ENCODE measurements at places on chromosomes 13 and 19.

DNA sequence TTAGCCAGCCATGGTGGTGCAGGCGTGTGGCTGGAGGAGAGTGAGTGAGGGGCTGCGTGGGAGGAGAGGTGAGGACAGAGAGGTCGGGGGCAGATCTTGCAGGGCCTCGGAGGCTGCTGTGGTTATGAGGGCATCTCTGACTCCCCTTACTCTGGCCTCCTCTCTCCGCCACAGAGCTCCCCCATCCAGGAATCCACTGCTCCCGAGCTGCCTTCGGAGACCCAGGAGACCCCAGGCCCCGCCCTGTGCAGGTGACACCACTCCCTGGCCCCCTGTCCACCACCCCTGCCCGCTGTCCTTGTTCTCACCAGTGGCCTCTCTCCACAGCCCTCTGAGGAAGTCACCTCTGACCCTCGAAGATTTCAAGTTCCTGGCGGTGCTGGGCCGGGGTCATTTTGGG lies 7.8 kb downstream of the PTGER1 start:
- no peak for DNase-seq

GRCh38 chr13:20997301-20998161 lies 63.9 kb downstream of the LATS2 start:
- no peak for DNase-seq

DNA sequence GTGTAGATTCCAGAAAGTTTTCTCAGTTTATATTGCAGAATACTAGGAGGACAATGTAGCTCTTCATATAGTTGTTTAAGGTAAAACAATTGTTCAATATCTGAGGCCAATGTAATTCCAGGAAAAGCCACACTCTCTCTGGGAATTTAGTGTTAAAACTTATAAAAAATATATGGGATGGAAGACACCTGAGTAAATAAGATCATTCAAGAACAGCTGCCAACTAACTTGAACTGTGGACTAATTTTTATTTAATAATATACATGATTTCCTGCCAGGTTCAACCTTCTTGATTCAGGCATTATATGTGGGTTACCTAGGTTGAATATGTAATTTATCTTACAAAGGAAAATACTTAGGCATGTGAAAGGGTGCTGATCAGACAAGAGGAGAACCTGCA lies 841.1 kb upstream of the PRR20A start:
- no peak for DNase-seq

GRCh38 chr13:22979952-22980351 lies 200.8 kb upstream of the SGCG start:
- peak; percentile 7 for DNase-seq

GRCh38 chr13:53121919-53122318 lies 93.3 kb downstream of the OLFM4 start:
- DNase-seq: no peak

DNA sequence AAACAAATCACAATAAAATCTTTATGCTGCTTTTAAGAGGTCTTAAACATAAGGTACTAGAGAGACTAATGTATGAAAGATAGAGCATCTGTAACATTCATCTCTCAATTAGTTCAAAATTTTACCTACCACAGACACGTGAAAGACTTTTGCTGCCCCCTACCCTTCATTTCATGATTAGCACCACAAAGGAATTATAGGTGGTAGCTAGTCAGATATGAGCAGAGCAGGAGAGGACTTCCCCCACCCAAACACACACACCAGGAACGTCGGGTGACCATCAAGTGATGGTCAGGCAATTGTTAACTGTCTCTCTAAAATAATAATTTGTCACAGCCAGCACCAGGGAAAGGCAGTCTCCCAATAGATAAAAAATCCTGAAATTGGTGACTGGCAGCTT lies 1531.7 kb upstream of the SPRY2 start:
- no peak for DNase-seq

DNA sequence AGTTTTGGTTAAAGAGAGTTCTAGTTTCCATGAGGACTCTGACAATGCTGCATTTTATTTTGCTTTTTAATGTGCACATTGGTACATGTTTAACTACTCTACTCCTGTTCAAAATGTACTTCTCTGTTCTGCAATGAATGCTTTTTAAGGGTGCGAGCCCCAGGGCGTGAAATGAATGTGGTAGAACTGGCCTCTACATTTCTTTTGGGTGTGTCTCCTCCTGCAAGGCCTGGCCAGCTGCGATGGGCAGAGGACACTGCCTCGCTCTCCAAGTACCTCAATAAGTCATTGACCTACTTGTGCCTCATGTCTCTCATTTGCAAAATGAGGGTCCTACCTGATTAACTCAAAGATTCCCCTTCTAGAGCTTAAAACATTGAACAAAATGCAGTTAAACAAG lies 6.7 kb downstream of the RGS9BP start:
- no peak for DNase-seq

DNA sequence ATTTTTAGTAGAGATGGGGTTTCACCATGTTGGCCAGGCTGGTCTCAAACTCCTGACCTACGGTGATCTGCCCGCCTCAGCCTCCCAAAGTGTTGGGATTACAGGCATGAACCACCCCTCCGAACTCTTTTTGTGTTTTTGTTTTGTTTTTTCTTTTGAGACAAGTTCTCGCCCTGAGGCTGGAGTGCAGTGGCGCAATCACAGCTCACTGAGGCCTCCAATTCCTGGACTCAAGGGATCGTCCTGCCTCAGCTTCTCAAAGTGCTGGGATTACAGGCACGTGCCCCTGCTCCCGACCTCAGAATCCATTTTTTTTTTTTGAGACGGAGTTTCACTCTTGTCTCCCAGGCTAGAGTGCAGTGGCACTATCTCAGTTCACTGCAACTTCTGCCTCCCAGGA lies 11.4 kb downstream of the SIX5 start:
- no peak for DNase-seq

DNA sequence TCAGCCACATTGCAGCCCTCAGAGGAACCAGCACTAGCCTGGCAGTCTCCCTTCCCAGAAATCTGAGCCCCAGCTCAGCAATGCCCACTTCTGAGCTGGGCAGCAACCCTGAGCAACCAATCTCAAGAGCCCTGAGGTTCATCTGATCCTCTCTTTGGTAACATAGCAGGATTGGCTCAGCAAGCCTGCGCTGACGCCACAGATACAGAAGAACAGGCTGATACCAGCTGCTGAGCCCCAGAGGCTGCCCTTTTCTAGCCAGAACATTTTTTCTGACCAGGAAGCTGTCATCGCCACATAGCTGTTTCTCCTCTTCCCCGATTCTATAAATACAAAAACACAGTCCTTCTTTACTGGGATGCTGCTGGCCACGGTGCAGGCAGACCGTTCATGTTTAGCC lies 59.8 kb downstream of the TRPM4 start:
- no peak for DNase-seq

DNA sequence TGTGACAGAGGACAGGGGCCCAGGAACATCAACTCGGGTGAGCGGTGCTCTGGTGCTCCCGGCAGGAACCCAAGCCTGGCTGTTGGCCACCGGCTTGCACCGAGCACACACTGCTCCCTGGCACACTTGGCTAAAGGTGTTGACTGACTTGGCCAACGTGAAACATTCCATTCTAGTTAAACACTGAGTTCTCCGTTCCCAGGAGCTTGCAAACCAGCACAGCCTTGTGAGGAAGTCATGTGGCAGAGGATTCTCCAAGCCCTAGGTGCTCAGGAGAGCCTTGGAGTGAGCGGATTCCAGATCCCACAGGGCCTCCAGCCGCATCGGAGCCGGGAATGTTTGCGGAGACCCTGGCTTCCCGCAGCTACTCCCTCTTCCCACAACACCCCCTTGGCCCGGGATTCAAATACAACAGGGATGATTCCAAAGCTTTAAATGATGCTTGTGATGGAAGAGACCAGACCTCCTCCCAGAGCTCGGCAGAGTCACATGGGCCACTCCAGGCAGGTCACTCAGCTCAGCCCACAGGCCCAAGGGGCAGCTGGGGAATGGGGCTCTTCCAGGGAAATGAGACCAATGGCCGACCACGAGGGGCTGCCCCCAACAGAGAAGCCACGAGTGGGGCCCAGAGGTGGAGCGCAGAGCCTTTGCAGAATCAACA lies 2.9 kb downstream of the C13orf46 start:
- DNase-seq: no peak

GRCh38 chr13:99965329-99966000 lies 6.1 kb downstream of the ZIC5 start:
- peak; percentile 30 for DNase-seq

DNA sequence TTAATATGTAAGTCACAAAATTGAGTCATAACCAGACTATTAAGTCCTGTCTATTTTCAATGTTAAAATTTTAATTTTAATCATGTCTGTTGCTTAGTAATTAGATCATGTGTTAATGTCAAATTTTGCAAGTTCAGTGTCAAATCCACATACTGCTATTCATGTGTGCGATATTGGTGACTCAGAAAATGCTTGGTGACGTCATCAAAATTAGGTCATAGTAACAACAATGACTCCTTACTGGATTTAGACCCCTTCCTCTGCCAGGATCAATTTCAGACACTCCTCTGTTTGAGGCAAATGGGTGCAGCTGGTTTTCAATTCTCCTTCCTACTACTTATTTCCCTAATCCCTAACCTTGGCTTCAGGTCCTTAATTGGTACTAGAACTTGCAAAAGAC lies 1394.3 kb upstream of the SLC10A2 start:
- DNase-seq: no peak

DNA sequence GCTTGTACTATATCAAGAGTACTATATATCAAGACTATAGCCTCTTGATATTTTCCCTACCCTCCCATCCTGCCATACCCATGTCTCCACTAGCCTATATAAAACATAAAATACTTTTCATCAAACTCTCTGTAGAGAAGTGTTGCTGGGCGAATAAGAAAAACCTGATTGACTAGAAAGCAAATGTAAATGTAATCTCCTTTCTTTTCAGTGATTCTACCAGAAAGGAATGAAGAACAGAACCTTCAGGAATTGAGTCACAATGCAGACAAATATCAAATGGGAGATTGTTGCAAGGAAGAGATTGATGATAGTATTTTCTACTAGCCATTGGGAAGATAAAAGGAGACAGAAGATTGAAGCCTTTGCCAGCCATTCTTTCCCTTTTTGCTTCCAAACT lies 89.2 kb downstream of the KCNRG start:
- no peak for DNase-seq

GRCh38 chr19:8641908-8642547 lies 11.6 kb downstream of the NFILZ start:
- no peak for DNase-seq

- no peak for DNase-seq
Observed at GRCh38 chr13:107456431-107456830, 758.9 kb downstream of the LIG4 start.

DNA sequence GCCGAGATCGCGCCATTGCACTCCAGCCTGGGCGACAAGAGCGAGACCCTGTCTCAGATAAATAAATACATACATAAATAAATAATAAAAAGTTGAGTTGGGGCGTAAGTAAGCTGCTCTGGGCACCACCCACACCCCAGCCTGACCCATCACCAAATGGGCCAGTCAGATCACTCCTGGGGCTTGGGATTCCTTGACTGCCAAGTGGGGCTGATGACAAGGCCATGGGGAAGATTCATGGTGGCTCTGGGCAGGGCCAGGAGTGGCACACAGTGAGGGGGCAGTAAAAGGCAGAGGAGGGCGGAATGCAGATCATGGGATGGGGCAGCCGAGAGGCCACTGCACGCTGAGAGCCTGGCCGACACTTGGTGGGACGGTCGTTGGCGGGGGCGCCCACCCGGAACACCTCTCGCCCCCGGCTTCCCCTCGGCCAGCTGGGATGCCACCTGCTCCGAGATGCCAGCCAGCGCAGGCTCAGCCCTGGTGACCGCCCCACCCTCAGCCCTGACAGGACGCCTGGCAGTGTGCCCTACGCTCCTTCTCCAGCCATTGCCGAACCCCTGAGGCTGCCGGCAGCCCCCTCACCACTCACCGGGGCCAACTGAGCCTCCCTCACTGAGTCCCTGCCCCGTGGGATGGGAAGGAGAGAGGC lies 10.9 kb downstream of the ZNF653 start:
- no peak for DNase-seq

DNA sequence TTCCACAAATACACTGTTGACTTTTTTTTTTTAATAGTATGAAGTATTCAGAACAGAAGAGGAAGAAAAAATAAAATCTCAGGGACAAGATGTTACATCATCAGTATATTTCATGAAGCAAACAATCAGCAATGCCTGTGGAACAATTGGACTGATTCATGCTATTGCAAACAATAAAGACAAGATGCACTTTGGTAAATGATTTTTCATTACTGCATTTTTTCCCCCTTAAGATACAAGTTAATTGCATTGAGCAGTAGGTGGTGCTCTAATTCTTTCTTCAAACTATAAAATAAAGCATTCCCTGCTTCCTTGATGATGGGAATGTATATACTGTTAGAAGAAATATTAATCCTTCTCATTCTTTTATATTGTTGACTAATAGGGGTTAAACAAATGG lies 17.1 kb downstream of the UCHL3 start:
- peak; percentile 13 for DNase-seq

DNA sequence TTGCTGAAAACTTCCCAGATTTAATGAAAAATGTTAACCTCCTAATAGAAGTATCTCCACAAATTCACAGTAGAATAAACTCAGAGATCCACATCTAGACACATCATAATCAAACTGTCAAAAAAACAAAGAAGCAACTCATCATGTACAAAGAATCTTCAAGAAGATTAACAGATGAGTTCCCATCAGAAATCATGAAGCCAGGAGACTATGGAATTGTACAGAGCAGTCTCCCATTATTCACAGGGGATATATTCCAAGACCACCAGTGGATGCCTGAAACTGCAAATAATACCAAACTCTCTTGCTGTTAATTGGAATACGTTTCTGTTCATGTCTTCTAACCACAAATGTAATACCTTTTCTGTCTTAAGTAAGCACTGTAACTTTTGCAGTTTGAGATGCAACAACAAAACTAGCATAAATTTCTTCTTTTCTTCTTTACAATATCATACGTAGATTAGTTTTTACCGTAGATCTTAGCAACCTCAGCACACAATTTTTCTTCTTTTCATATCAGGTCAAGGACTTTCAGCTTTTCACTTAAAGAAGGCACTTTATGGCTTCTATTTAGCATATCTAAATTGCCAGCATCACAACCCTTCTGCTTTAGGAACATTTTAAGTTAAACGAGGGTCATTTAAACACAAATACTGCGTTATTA lies 70.3 kb upstream of the MIR17HG start:
- DNase-seq: no peak

GRCh38 chr13:72469906-72470305 lies 257.5 kb downstream of the MZT1 start:
- DNase-seq: no peak

- DNase-seq: no peak
Observed at GRCh38 chr19:28492201-28492600, 720.8 kb downstream of the UQCRFS1 start.

DNA sequence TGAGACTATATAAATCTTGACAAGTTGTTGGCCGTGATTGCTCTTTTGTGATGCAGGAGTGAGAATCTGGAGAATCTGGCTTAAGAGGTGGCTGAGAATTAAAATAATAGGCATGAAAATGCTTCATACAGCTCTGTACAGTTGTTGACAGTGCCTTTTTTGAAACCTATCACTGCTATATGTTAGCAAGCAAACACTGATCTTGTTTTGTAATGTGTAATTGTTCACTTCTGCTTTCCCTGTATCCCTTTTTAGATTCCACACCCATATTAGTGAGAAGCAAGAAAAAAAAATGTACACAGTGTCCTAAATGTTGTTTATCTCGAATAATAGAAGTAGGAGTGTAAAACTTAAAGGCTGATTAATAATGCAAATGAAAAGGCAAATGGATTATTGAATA lies 31.1 kb downstream of the ITM2B start:
- DNase-seq: no peak

GRCh38 chr13:47327861-47328260 lies 431.0 kb upstream of the HTR2A start:
- no peak for DNase-seq

GRCh38 chr19:50481351-50482149 lies 4.9 kb upstream of the GARIN5A start:
- no peak for DNase-seq

- no peak for DNase-seq
Observed at GRCh38 chr19:17860331-17860992, 752 bp downstream of the RPL18A start.

Data from left lung (tissue), 14 donors.